ENCODE measurements at places on chromosomes 4 and X.

DNA sequence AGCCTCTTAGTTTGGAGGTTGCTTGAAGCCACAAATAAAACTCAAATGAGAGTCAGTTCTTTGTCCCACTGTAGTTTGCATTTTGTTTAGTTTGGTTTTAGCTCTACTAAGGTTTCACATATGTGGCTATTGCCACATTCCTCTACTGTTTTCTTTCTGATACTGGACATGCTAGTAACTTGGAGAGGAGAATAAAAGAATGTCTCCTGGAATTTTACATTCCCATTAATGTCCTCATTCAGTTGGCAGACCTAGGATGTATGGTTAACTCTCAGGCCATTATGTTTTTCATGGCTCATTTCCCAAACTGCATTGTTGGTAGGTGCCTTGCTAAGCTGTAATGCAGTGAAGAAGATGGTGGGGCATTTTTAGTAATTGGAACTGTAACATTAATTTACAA is 29.9 kb downstream of the UPRT start:
- no peak for DNase-seq

- DNase-seq, result no peak
Observed at GRCh38 chrX:32525234-32525633, 686.1 kb downstream of the DMD start.

DNA sequence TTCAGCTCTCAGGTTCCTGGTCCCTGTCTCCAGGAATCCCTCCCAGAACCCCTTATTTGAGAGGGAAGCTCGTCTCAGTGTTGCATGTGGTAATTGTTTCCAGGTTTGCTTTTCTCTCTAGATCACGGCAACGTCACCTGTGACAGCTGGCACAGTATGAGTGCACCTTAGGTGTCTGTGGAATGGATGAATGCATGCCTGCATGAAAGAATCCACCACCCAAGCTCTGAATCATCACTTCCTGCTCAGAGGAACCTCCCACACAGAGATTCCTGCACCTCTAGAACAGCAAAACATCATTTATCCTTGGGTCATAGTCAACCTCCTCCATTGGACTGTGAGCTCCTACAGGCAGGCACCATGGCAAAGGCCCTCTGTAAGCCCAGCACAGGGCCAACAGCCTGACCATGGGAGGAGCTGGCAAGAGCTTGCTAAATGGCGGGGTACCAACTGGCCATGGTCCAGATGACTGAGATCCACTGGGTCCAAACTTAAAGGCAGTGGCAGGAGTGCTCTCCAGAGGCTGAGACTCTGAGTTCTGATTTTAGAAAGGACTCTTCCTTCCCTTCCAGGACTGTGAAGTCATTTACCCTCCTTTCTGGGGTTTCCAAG is 116.2 kb downstream of the SLC2A9 start:
- DNase-seq, result no peak

- DNase-seq, result no peak
Observed at GRCh38 chr4:33649471-33649870, 2594.8 kb downstream of the ARAP2 start.

DNA sequence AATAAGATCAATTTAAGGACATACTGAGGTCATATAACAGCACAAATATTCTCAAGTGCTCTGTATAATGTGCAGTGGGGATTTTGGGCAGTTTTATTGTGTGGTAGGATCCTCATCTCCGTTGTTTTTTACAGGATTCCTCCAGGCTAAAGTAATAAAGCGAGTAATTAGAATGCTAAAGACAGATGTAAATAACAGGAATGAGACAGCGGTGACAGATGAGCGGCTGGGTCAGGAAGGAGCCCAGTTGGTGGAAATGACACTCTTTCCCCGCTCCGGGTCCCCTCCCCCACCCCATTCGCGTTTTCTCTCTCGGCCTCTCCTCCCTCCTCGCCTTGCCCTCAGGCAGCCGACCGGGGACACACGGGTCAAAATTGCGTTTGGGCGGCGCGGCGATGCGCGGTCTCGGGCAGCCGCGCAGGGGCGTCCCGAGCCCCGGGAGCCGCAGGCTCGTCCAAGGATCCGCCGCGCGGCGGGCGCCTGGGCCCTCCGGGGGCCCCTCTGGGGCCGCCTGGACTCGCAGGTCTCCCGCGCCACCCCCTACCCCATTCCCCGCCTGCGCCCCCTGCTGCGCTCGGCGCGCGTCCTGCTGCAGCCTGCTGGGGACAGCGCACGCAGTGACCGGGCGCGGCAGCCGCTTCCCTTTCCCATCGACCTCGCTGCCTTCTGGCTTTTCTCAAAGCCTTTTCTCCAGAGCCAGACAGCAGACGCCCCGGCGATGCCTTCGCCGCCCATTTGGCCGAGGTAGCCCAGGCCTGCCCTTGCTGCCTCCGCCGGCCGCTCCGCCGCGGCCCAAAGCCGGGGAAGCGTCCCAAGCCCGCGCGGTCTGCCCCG is 16.2 kb downstream of the POU4F2 start:
- no peak for DNase-seq

DNA sequence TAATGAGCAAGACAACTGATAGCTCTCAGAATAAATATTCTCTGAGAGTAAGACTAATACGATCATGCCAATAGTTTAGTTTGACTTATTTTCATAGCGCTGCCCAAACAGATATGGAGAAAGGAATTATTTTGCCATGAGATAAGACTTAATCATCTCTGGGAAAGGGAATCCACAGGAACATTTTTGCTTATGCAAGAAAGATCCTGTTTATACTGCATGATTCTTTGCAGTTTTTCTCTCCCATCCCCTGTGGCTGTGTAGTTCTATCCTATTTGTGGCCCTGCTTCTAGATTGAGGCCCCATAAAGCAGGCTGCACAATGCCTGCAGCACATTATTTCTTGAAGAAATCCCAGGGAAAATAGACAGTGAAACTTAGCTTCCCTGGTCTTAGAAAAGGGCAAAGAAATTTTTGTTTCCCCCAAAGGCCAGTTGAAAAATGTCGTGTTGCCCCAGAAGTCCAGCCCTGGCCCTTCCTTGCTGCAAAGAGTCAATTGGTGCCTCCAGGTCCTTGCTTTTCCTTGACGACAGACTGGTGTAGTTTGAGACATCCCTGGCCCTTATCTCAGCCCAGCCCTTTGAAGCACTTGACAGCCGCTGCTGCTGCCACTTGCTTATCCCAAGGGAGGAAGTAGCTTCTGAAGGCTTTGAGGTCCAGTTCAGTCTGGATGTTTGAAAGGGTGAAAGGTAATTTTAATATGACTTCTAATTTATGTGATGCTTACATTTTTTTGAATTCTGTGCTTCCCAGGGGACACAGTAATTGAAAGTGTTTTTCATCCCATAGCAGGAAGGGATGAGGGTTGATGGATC is 45.0 kb upstream of the SH3RF1 start:
- no peak for DNase-seq

- no peak for DNase-seq
Observed at GRCh38 chrX:123873956-123874355, 14.1 kb downstream of the XIAP start.

DNA sequence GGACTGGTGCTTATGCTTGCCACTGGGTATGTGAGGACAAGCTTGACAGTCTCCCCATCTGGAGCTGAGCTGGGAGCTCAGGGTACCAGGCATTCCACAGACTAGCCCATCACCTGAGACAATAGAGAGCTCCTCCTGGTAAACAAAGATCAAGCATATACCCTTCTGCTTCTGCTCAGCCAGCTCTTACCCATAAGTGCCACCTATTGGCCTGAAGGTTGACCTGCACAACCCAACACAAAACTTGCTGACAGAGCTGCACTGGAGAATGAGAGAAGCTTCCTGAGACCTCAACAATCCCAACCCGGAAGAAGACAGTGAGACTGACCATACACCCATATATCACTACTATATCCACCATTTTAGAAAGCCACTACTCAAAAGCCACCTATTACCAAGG is 1049.2 kb upstream of the INTU start:
- no peak for DNase-seq

DNA sequence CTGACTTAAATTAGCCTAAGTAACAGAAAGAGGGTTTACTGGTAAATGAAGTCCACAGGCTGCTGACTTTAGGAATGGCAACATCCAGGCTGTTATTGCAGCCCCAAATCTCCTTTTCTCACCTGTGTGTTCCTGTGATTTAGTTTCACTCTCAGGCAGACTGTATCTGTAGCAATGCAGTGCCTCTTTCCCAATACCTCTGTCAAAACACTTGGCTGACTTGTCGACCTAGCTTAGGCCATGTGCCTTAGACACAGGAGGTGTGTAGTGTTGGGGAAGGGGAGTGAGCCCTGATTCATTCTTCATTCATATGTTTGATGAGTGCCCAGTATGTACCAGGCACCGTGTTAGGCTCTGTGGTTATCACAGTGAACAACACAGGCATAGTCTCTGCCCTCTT is 46.9 kb downstream of the JADE3 start:
- DNase-seq, result no peak

DNA sequence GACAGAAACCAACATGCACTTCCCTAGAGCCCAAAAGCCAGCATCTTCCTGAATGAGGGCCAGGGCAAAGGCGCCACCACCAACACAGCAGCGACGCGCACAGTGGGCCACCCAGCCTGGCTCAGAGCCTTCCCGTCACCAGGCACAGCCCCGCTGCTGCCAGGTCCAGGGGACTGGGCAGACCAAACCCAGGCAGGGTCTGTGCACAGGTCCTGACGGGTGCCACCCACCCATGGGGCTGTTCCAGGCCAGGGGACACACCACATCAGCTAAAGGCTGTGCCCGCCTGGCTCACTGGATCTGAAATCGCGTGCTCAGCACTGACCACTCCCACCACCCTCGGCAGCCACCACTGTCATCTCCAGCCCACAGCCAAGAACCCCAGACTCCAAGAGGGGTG is 13.8 kb downstream of the FAM53A start:
- DNase-seq, result no peak

GRCh38 chr4:143585548-143585947 is 72.0 kb downstream of the SMARCA5 start:
- DNase-seq, result no peak

- no peak for DNase-seq
Observed at GRCh38 chrX:100600340-100600739, 15.6 kb downstream of the TNMD start.

GRCh38 chrX:107672955-107673378 is 44.7 kb downstream of the PRPS1 start:
- peak; percentile 48 for DNase-seq

DNA sequence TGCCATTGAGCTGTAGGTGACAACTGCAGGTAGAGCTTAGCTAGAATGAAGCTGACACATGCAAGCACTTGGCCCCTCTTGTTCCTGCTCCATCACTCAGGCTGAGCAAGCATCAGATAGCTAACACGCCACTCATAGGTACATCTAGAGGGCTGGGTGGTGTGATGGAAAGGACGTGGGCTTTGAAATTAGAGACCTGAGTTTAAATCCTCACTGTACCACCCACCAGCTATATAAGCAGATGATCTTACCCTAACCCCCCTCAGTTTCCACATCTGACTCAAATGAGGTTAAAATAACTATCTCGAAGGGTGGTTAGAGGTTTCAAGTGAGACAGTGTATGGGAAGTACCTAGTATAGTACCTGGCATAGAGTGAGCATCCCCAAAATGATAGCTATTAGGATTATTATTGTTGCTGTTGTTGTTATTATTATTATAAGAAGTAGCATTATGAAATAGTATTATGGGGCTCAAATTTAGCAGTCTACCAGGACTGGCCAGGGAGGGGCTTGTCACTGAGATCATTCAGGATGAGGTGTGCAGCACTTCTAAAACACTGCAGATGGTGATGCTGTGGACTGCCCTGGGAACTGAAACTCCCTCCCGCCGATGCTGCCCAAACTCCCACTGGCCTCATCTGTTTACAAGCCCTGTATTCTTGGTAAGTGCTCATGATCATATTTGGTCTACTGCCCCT is 59.0 kb downstream of the REELD1 start:
- DNase-seq, result no peak

- DNase-seq, result no peak
Observed at GRCh38 chr4:23981328-23981727, 91.5 kb upstream of the PPARGC1A start.

DNA sequence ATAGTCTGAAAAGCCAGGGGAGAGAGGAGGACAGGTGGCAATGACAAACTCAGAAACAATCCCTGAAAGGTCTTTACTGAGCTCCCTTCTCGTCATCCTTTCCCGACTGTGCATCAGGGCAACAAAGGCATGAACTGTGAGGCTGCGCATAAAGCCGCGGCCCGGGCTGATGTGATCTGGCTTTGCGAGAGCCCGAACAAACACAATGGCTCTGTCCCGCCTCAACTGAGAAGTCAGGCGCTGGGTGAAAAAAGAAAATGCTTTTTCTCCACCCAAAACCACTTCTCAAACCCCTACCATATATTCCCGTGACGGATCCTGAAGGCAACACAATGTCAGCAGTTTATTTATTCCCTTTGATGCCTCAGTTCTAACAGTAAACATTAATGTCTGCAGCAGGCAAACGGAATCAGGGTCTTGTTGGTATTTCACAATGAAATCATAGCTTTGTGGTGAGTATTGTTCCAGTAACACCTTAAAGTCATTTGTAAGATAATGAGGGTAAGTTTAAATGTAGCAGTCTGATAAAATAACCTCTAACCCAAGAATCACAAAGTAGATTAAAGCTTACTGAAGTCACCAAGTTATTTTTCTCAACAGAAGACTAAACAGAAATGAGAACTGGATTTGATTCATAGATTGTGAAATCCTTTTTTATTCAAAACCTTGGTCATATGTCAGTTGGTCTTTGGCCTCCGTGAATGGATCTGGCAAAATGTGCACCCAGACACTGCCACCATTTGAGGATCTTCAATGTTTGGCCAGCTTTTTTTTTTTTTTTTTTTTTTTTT is 67.4 kb downstream of the APBB2 start:
- DNase-seq, result no peak

Data from activated gamma-delta T cell (primary cell).